Skeletal muscle cell (primary cell): ENCODE measurements at places on chromosomes 5 and 9.

DNA sequence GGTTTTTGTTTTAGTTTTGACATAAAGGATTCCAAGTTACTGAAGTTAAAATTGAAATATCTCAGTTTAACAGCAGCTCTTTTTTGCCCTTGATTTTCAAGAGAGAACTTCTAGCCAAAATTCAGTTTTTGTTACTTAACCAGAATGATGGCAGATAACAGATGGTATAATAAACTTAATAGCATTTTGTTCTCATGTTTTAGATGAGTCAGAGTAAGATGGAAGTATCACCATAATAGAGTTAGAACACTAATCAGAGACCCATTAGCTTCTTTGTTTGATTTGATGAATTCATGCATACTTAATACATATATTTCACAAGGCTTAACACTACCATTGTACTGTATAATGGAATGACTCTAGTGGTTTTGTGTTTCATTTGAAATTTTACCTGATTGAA is 11.9 kb downstream of the ZCCHC9 start:
- DNase-seq = no peak

GRCh38 chr5:122101636-122102285 is 23.7 kb upstream of the LOX start:
- no peak for DNase-seq

GRCh38 chr9:86749161-86749893 is 198.0 kb downstream of the GAS1 start:
- no peak for DNase-seq

- peak; percentile 92 for DNase-seq
Measured at GRCh38 chr5:54671111-54671531, 153.6 kb downstream of the SNX18 start.

GRCh38 chr9:90840696-90841095 is 39.1 kb downstream of the SYK start:
- DNase-seq = no peak

DNA sequence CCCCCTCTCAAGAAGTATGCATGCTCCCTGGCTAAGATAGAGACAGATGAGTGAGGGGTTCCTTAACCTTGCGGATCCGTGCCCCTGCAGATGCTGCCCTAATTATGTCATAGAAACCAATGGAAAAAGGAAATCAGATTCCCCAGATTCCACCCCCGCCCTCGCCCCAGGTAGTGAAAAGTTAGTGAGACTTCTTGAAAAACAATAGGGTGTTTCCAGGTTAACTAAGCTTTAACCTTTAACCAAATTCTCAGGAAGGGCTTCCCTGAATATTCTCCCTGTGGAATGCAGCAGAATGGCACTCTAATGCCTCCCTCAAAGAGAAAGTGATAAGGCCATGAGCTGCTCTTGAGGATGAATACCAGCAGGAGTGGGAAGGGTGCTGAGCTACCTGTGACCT is 116.0 kb upstream of the RANBP3L start:
- no peak for DNase-seq

GRCh38 chr5:92337772-92338234 is 954.7 kb upstream of the ARRDC3 start:
- peak; percentile 41 for DNase-seq
